ENCODE measurements at places on chromosomes 3 and 15. TPM values are rescaled to one million over a fixed set of nuclear protein-coding genes. Genes with fewer than 3 reads are reported as not detected.

DNA sequence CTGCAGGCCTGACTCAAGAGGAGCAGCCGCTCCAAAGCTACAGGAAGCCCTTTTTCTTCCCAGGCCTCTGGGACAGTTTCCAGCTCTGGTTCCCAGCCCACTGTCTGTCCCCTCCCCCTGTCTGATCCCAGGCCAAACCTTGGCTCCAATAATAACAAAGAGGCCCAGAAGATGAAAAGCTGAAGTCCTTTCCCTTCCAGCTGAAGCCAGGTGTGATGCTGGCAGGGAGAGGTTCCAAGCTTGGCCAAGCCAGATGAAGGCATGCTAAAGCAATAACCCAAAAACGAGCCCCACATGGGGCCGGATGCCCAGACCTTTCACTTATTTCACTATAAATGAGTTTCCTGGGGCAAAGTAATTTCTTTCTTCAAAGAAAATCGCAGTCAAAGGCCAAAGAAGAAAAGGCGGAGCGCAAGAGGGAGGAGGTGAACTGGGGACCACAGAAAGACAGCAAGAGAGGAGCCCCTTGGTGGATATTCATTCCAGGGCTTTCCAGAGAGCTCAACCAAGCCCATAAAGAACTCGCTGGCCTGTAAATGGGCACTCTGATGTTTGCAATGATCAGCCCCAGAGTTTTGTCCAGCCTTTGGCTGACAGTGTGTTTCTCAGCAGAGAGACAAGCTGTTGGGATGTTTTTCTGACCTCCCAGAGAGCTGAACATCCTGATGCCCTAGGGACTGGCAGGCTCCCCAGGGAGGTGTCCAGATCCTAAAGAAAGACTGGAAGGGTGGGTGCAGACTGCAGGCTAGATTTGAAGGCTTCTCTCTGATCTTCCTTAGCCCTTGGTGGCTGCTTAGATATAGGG, 157.6 kb downstream of the UACA start:
- peak; percentile 22 for DNase-seq

DNA sequence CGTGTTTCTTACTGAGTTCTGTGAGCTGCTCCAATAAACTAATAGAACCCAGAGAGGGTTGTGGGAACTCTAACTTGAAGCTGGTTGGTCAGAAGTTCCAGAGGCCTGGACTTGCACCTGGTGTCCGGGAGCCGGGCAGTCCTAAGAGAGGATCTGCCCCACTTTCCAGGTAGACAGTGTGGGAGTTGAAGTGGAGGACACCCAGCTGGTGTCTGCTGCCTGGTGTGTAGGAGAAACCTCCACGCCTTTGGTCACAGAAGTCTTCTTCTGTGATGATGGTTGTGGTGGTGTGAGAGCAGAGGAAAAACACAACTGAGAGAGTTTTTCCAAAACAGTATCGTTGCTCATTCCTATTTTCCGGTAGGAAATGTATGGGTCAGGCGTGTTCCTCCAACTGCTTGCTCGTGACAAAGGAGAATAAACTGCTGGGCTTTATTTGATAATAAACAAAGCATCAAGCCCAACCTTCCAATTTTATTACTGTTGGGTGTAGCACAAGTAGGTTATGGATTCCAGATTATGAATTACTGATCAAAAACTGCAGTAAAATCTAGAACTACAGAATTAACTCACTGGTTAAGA, 137.0 kb downstream of the KLF13 start:
- no peak for DNase-seq

GRCh38 chr3:130900959-130901358, 7.1 kb downstream of the ATP2C1 start:
- DNase-seq: no peak

DNA sequence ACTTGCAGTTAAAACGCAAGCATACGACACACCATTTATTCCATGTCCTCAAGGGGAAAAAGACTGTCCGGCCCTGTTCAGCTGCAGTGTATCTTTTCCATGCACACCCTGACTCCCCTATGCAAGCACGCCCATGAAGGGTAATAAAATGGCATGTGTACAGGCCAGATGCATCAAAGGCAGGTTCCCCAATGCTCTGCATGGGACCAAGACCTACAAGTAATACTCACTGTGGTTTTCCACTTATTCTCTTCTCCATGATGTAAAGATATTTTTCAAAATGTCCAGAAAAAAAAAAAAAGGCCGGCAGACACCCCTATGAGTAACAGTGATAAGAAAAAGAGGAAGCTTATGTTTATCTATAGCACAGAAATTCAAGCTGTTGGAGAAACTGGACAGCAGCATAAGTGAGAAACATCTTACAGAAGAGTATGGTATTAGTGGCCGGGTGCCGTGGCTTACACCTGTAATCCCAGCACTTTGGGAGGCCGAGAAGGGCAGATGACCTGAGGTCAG, 70.8 kb downstream of the MCF2L2 start:
- DNase-seq: no peak

DNA sequence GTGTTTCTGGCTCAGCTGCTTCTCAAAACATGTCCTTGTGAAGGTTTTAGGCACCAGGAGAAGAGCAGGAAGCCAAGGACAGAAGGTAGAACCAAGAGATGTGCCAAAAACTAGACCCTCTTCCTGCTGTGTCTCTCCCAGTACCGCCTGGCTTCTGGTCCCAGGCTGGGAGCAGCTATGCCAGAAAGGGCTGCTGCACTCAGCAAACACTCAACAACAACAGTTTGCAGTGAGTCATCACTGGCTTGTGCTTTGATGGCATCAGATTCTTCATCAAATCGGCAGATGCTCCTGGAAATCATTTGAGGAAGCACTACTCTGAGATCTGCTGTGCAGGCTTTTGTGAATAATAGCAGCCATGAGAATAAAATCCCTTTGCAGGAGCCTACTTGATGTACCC, 63.2 kb downstream of the DGKG start:
- DNase-seq: no peak

- DNase-seq: no peak
Observed at GRCh38 chr3:170055209-170055608, 17.4 kb downstream of the GPR160 start.

DNA sequence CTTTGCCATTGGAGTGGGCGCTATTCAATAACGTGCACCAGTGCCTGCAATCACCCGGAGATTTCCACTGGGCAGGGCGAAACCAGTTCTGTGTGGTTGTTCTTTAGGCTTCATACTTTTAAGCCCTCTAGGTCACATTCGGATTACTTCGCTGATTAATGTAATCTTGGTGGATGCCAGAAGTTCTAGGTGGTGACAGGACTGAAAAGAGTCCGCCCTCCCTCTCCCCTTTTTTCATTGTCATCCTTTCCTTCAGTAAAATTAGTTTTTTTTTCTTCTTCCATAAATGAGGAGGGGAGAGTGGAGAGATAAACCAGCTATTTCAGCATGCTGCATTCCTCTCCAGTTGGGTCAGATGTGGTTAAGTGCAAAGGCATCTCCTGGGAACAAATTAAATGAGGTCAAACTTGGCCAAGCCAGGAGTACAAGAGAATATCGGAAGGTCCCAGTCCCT, 2.3 kb upstream of the SLC2A2 start:
- peak; percentile 39 for DNase-seq

GRCh38 chr15:92205255-92205739, 188.4 kb upstream of the ST8SIA2 start:
- peak; percentile 28 for DNase-seq

DNA sequence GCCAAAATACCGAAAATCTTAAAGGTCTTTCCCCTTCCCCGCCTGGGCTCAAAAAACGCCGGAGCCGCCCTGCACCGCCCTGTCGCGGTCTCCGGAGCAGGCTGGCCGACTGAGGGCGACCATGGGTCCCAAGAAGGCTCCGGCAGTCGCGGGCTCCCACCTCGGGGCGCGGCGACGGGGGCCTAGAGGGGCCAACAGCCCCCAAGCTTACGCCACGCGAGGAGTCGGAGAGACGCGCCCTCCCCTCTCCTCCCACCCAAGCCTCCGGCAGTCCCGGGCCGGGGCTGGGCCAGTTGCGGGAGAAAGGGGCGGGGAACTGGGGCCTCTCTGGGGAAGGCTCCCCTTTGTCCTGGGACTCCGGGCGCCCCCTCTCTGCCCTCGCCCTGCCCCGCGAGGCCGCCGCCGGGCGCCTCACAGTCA, 69.2 kb downstream of the GOLGA8B start:
- DNase-seq: no peak

DNA sequence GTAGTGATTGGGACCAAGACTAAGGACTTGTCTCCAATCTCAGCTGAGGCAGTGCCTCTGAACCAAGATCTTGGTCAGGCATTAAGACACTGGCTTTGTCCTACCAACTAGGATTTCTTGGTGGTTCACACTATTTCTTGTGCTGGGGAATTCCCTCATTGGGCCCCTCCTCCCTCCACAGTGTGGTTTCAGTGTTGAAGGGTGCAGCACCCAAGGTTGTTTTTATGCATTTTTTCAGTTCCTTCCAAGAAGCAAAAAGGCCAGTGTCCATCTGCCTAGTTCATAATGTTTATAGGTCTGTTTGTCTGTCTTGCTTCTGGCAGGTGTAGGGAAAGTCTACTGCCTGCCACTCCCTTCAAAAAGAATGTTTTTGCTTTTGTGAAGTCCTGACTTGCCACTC, 10.6 kb upstream of the ITPKA start:
- peak; percentile 41 for DNase-seq

- DNase-seq: no peak
Observed at GRCh38 chr3:21056293-21056692, 694.7 kb downstream of the ZNF385D start.

- no peak for DNase-seq
Observed at GRCh38 chr3:17195192-17195611, 310.4 kb downstream of the PLCL2 start.

- DNase-seq: no peak
Observed at GRCh38 chr3:56424336-56424735, 43.9 kb downstream of the ERC2 start.

DNA sequence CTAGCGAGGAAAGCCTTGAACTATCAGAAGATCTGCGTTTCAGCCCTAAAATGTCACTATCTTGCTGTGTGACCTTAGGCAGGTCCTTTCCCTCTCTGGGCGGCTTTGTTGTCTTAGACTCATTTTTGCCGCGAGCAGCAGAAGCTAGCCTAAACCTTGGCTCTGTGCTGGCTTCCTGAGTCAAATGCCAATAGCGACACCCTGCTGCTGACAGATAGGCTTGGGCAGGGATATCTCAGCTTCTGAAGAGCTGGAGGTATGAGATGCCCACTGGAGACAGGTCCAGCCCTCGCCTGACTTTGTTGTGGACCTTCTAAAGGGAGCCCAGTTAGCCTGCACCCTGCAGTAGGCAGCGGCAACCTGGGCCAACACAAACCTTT, 1.3 kb downstream of the ADAMTSL3 start:
- DNase-seq: no peak

DNA sequence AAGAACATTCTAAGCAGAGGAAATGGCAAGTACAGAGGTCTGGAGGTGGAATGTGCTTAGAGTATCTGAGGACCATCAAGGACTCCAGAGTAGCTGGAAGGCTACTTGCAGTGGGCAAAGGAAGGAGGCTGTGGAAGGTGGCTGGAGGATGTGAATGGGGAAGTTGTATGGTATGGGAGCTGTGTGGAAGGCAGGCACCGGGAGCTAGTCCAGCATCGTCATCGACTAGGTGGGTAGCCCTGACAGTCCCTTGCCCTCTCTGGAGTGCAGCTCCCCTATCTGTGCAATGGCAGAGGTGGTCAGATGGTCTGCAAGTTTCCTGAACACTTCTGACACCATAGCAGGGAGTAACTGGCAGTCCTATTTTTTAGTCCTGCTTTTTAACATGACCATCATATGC, 19.3 kb downstream of the CCDC13 start:
- DNase-seq: no peak

DNA sequence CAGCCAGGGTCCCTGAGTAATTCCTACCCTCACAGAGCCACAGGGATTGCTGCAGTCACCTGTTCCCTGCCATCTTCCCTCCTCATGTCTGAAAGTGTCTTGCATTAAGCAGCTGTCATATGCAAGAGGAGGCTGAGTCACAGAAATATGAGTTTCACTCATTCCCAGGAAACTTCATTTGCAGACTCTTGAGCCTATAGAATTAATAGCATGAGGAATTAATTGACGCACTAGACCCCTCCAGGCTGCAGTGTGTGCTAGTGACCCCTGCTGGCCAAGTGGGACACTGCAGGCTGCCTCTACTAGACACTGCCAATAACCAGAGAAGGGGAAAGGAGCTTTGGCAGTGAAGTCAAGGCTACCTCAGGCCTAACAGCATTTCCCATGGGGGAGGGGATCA, 50.6 kb upstream of the SLC6A1 start:
- DNase-seq: no peak

- DNase-seq: no peak
Observed at GRCh38 chr3:117252208-117252607, 542.6 kb downstream of the TUSC7 start.

DNA sequence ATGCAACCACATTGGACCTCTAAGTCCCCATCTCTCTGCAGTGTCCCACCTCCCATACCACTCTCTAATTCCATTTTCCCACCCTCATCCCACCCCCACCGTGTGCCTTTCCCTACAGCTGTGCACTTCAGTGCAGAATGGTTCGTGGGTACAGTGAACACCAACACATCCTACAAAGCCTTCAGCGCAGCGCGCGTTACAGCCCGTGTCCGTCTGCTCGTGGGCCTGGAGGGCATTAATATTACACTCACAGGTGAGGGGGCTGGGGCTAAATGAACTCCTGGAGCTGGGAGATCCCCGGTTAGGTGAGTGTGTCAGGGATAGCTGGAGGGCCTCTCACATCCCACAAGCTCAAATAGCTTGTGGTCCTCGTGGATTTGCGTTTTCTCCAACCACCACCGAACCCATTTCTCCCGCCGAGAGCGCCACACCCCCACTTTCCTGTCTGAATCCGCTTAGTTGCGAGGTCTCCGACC, 1.9 kb downstream of the DUOXA2 start:
- DNase-seq: no peak

DNA sequence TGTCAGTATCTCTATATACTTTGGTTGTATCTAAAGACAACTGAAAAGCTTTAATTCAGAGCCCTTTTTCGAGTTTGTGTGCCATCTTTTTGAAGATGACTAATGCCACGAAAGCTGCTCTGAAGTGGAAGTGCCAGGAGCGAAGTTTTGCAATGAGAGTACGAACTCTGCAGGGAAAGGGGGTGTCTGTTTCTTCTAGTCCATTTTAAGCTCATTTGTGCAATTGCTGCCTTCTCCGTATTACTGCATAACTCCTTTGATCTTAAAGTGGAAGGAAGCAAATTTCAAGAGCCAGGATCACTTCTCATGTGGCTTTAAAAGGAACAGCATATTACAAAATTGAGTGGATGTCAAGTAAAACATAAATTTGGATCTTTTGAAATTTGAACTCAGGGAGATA, 245.3 kb downstream of the FEZF2 start:
- no peak for DNase-seq

GRCh38 chr3:172239218-172239790, 199.9 kb downstream of the FNDC3B start:
- DNase-seq: no peak

DNA sequence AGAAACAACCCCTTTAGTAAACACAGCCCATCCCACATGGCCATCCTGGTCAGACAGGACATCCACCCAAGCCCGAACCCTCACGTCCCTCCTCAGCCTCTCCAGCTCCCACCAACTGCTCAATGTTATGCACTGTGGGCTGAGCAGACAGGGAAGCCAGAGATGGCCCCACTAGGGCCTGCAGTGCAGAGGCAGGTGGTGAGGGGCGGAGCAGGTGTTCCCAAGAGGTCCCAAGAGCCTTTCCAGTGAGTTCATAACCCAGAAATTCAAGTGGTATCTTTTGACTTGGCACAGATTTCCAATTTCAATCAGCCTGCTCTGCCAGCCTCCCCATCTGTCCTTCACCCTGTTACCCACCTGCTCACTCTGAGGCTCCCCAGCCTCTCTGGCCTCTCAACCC, 130.3 kb downstream of the LIPC start:
- no peak for DNase-seq

The MESP2 gene
- 0.34 TPM for polyA plus RNA-seq

The P2RY12 gene
- 0.54 TPM for polyA plus RNA-seq

The ZNF774 gene
- polyA plus RNA-seq: 2.1 TPM

The SATB1 gene
- 10.7 TPM for polyA plus RNA-seq

The TMC3 gene
- 5.3 TPM for polyA plus RNA-seq

The PPP2R3A gene
- polyA plus RNA-seq: 2.2 TPM
